ENCODE measurements at places on chromosomes 7 and 10.

DNA sequence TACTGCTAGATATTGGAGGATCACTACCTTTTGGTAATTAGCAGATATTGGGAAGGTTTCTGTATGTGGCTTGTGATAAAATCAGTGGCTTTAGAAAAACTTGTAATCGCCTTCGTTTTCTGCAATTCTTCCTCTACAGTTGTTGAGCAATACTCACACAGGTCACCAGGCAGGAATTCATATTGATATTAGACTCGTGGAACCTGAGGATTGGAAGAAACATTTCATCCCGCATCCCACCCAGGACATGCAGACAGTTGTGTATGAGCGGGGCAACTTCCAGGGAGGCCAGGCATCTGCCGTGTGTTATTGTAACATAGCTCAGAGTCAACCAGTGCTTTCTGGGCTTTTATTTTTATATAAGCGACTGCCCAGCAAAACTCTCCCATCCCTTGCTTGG lies 821.3 kb downstream of the LRMDA start:
- DNase-seq = no peak

DNA sequence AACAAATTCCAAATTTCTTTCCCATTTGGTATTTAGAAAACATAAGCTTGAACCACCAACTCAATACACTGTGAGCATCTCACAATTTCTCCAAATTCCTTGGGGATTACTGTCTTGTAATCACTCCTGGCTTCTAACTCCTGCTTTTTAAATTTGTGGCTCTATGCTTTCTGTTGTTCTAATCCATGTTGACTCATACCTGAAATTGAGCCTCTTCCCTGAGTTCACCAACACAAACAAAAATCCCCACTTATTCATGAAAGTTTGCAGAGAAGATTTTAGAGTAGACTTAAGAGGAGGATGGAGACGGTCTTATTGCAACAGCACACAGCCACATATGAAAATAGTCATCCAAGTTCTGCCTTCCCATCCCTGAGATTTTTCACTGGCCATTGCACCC lies 252.5 kb downstream of the PTEN start:
- DNase-seq = no peak

DNA sequence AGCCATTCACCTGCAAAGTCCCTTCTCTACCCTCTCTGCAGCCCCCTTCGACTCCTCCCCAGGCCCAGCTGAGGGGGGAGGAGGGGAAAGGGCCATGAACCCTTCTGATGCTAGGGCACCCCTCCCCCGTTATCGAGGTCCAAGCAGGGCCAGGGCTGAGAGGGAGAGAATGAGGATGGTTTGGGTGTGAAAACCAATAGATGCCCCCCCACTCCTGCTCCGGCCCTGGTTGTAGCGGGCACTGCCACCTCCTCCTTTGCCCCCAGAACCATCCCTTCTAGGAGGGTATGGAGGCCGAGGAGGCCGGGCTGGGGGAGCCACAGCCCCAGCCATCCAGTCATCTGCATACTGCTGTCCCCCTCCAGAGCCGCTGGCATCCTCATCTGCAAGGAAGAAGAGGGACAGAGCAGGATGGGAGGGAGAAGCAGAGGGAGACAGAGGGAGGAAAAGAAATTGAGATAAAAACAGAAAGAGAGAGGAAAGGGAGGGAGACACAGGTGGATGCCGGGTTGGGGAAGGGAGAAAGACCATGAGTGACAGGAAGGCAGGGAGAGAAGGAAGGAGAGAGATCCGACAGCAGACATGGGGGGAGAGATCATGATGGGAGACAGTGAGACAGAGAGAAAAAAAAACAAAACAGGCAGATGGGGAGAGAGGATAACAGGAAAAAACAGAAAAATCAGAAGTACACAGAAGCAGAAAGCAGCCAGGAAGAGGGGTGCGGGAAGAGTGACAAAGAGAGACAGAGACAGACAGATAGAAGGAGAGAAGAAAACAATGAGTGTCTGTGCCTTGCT lies 1.9 kb upstream of the GAL3ST4 start:
- no peak for DNase-seq

GRCh38 chr10:101020427-101021075 lies 10.4 kb downstream of the PDZD7 start:
- no peak for DNase-seq

- DNase-seq = no peak
Measured at GRCh38 chr7:110595694-110596093, 495.2 kb upstream of the LRRN3 start.

DNA sequence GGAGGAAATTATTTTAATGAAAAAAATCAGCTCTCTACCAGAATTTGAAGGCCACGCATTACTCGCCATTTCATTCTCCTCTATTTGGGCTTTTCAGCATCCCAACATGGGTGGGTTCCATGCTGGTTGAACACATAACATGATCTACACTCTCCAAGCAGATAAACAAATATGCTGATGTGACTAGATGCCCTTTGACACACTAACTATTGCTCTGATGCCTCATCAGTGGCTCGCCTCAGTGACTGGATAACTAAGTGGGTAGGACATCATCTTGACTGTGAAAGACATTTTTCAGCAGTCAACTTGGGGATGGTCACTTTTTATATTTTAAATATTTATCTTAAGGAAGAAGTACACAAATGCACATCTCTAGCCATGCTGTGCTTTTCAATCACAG lies 113.9 kb upstream of the LAMB4 start:
- DNase-seq = no peak

DNA sequence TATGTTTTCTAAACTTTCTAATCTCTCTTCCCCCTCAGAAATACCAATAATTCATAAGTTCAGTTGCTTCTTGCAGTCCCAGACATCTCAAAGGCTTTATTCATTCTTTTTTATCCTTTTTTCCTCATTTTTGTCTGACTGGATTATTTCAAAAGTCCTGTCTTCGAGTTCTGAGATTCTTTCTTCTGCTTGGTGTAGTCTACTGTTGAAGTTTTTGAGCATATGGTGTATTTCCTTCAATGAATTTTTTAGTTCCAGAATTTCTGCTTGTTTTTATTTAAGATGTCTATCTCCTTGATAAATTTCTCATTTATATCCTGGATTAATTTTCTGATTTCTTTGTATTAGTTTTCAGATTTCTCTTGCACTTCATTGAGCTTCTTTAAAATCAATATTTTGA lies 8.4 kb downstream of the TMEM140 start:
- no peak for DNase-seq

GRCh38 chr10:91593366-91593765 lies 39.5 kb downstream of the PPP1R3C start:
- DNase-seq = no peak

- no peak for DNase-seq
Measured at GRCh38 chr10:58887474-58887873, 289.0 kb upstream of the PHYHIPL start.

GRCh38 chr7:114342431-114343179 lies 72.0 kb upstream of the FOXP2 start:
- no peak for DNase-seq

DNA sequence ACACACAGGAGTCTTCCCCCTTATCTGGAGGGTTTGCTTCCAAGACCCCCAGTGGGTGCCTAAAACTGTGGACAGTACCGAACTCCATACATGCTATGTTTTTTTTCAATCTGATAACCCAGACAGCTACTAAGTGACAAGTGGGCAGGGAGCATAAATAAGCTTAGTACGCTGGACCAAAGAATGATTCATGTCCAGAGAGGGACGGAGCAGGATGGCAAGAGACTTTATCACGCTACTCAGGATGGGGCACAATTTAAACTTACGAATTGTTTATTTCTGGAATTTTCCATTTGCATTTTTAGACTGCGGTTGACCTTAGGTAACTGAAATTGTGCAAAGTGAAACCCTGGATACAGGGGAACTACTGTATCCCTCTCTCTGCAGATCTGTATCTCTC lies 410.0 kb upstream of the MKI67 start:
- no peak for DNase-seq

- no peak for DNase-seq
Measured at GRCh38 chr7:29606830-29607229, 43.2 kb downstream of the PRR15 start.

- no peak for DNase-seq
Measured at GRCh38 chr10:17673471-17674061, 29.6 kb downstream of the STAM start.

GRCh38 chr10:20658158-20658557 lies 239.0 kb downstream of the NEBL start:
- DNase-seq = no peak

DNA sequence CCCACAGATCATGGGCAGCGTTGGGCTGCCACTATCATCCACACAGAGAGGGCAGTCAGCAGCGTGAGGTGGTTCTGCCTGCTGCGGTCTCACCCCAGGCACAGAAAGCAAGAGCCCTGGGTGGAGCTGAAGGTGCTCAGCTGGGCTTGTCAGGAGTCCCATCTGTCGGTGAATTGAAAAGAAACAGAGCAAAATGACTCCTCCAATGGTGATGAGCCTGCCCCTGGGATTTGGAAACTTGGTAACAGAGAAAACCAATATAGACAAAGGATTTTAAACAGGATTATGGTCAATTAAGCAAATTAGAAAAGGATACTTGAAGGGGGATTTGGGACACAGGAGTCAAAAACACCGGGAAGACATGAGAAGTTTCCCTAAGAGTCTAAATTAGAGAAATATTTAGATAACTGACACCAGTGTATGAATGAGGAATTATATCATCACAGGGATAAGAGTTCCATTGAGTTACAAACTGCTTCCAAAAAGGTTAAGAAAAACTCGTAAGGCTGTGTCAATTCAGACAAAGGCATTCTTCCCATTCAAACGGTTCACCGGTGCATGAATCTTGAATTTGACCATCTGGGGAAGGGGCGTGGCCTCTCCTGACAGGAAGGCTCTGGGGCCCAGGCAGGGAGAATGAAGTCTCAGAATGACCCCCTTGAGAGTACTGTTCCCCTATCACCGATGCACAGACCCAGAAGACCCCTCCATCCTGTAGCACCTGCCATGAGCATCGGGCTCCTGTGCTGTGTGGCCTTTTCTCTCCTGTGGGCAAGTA lies 70.0 kb upstream of the PRSS58 start:
- DNase-seq = no peak

DNA sequence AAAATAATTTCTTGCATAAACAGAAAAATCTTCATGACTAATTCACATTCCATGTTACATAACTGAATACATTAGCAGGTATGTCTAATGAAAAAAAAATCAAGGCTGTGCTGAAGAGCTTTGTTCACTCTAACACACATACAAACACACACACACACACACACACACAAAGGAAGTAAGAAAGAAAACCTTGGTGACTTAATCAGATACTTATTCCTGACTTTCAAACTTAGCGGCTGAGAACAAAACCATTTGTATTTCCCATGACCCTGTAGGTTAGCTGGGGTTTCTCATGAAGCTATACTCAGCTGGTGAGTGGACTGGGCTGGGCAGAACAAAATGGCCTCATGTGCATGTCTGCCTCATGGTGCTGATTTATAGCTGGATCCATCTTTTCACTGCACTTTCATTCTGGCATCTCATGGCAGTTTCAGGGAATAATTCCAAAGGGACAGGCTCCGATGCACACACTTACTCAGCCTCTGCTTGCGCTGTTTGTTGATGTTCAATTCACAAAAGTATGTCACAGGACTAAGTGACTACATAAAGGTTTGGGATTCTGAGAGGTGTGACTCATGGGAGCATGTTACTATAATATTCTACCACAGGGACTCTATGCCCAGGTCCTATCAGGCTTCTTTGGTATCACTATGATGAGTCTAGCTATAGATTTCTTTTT lies 161.2 kb downstream of the PCLO start:
- no peak for DNase-seq

DNA sequence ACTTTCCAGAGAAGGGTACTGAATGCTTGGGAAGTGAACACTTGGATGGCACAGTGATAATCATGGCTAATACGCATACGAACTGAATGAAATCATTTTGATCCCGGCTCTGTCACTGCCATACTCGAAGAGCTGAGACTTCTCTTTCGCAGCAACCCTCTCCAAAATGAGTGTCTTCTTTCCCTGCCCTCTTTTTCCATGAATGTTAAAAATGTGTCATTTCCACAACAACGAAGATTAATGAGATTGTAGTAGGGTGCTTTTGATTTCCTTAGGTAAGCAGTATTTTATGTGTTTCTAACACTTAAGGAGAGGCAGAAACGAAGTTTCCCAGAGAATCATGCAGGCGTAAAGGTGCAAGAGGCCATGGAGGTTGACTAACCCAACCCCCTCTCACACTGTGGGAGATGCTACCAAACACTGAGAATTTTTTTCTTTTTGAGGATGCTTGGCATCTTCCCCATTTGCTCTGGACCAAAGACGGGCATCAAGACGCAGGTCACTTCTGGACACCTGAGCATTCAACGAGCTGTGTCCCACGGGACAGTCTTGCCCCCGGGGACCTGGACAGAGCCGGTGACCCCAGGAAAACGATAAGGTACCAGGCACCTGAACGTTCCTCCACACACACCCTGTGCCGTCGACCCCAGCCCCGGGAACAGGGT lies 823 bp downstream of the COPG2 start:
- DNase-seq = no peak

DNA sequence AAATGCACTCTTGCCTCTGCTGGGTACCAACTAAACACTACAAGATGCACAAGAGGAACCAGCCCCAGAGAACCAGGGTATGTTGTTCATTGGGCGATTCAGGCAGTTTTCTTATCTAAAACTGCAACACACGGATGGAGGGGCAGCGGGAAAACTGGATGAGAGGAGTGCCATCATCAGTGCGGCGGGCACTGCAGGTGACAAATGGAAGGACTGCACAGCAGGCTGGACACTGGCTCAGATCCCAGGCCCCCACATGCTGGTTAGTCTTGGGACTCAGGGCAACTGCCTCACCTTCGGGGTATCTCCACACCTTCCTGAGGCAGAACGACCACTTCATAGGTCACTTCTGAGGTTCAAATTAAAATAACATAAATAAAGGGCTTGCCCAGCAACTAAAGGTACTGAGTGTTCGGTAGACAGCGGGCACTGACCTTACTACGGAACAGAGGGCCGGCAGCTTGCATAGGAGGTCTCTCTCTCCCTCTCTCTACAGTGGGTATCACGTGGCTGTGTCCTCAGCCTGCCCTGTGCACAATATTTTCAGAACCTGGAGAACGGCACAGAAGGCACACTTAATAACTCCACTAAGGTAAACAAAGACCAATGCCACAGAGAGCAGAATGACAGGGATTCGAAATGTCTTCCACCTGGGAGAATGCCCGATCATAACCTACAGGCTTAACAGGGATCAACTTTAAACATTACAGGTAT lies 72.1 kb downstream of the GRB10 start:
- DNase-seq = no peak

DNA sequence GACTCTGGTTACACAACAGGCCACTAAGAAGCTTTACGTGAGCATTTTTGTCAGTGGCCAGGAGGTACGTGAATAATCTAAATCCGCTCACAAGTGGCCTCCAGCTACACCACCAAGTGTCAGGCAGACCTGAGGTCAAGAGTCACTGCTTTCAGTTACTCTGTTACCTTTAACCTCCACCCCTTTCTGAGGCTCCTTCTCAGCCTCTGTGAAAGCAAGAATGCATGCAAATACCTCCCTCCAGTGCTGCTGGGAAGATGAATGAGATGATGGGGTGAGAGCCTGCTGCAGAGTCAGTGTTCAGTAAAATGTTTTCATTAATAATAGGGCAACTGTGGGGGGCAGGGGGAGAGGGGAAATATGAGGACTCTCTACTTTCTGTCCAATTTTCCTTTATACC lies 11.2 kb downstream of the DDC start:
- no peak for DNase-seq
